ENCODE measurements at places on chromosomes 5 and 9.

- DNase-seq, result no peak
These were observed 27.9 kb upstream of the MGAT1 start for GRCh38 chr5:180830253-180831138.

DNA sequence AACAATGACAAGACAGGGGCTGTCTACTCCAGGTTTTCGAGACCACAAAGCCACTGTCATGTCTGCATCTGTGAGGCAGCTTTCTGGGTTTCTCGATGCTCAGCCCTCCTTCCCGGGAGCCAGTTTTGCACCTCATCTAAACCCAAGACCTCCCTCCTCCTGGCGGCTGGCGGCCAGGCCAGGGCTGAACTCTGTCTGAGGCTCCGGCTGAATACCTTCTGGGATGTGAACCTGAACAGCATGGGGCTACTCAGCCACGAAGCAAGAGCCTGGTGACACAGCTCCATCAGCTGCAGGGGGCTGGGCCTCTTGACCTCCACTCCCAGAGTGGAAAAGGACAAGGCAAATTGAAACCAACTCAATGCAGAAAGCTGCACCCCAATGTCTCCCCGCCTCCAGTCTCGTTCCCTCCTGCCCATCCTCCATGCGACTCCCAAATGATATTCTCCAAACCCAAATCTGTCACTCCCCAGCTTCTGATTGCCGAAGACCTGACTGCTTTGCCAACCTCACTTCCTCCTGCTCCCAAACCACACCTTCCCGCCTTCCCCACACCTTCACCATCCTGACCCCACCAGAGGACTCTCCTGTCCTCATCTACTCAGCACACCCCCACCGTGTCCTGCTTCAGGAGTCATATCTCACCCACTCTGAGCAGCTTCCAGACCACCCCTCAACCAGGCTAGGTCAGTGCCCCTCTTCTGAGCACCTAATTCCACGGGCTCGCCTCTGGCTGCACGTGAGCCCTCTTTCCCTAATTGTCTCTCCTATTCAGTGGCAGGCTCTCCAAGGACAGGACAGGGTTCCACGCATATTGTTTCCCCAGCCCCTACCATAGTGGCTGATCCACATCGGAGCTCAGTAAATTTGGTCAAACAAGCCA is 4.5 kb downstream of the ANKS6 start:
- DNase-seq, result no peak

DNA sequence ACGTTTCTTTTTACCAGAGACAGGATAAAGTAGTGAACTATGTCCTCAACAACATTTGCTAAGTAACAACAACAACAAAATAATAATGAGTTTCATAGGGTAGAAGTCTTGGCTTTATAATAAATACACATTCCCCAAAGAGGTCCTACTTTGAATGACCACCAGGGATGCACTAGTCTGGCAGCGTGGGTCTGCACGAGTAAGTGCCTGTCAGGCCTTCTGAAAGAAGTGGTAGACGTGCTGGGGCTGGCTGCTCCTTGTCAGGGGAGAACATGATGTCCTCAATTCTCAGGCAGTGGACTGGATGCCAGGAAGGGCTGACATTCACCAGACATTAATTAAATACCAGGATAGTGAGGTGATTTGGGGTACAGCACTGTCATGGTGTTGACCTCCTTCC is 331.1 kb downstream of the TMEM38B start:
- no peak for DNase-seq

GRCh38 chr5:97071101-97071500 is 71.3 kb downstream of the LIX1 start:
- DNase-seq, result no peak

DNA sequence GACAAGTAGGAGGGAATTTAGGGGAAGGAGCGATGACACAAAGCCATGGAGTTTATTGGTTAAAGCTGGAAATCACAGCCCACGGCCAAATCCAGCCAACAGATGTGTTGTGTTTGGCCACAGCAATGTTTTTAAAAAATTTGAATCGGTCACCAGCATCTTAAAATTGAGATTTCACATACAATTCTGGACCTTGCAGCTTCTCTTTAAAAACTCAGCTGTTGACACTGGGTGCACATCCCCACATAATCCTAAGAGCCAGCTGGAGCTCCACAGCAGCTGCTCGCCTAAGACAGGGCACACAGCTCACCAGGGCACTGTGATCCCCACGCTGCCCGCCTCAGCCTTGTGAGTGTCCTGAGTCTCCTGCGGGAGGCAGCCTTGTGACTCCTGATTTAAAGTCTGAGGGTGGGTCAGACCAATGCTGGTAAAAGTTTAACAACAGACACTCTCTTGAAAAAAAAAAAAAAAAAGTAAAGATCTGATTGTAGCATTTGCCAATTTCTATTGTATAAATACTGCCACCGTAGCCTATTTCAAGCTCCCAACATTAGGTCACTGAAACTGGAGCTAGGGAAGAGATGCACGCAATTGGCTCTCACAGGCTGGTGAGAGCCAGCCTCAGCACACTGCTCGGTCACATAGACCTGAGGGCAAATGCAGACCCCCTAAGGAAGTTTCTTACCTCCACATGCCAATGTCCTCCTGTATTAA is 124.8 kb downstream of the HSD17B3 start:
- peak; percentile 70 for DNase-seq

DNA sequence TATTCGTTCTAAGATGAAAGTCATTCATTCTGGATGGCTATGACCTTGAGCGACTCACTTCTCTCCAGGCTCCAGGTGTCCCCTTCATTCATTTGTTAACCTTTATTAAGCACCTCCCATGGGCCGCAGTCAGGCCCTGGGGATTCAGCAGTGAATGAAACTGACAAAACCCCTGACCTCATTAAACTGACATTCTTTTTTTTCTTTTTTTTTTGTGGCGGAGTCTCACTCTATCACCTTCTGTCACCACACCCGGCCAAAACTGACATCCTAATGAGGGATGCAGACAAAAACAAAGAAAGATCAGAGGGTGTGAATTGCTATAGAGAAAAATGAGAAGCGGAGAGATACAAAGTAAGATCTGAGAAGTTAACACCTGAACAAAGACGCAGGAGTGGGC is 16.5 kb upstream of the ODF2 start:
- no peak for DNase-seq

DNA sequence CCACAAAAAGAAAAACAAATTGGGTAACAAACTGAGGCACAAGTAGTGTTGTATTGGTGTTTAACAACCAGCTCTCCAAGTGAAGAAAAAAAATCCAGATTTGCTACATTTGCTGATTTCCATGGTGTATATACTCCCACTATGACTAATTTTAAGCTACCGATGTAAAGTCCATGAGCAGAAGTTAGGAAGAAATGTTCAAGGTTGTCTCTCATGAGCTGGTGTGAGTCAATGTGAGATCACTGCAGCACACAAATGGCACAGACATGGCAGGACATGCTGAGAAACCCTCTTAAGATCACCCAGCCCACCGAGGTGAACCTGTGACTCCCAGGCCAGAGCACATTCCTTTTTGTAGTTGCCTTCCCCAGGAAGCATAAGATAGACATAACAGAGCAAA is 36.2 kb downstream of the SLC44A1 start:
- no peak for DNase-seq

DNA sequence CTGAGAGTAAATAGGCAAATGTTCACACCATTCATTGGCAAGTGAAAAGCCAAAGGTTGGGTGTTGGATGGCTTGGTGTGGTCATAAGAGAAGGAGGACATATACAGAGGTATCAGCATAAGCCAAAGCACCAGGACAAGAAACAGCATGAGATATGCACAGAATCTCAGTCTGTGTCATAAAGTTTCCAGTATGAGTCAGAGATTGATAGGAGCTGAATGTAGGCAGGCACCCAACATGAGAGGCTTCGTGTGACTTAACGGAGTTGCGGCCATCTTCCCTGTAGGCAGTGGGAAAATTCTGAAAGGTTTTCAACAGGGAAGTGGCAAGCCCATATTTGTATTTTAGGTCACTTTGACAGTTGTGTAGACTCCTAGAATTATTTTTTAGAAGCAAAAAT is 54.5 kb downstream of the SNCAIP start:
- DNase-seq, result no peak

Measured in retina (tissue), 1 donor.